ENCODE measurements at places on chromosomes 5 and 9. TPM values are rescaled to one million over a fixed set of nuclear protein-coding genes. Genes with fewer than 3 reads are reported as not detected.

MARCOL gene
- not detected for total RNA-seq

CDC25C gene
- 10.1 TPM for total RNA-seq

TLX3 gene
- total RNA-seq = not detected

DRD1 gene
- total RNA-seq = 0.48 TPM

MPDZ gene
- 15.7 TPM for total RNA-seq

WWC1 gene
- 97.2 TPM for total RNA-seq

CFAP157 gene
- total RNA-seq = 0.06 TPM

OR13D1 gene
- total RNA-seq = not detected

PRLR gene
- 0.09 TPM for total RNA-seq

ENG gene
- total RNA-seq = 0.17 TPM

BAAT gene
- total RNA-seq = 0.55 TPM

FAM153A gene
- total RNA-seq = not detected

ABL1 gene
- total RNA-seq = 53.3 TPM

NEUROG1 gene
- not detected for total RNA-seq

RNF145 gene
- 147 TPM for total RNA-seq

ANKRD20A1 gene
- total RNA-seq = 1.0 TPM

KCTD16 gene
- 0.05 TPM for total RNA-seq
